Occipital lobe (tissue), 3 donors: ENCODE measurements at places on chromosomes 3 and 15. TPM values are rescaled to one million over a fixed set of nuclear protein-coding genes. Genes with fewer than 3 reads are reported as not detected.

Gene CPN2
- total RNA-seq, result not detected

Gene CMTM8
- 0.31 TPM for total RNA-seq

Gene KBTBD12
- 3.4 TPM for total RNA-seq

Gene RFTN1
- 6.4 TPM for total RNA-seq

Gene CSNK1G1
- total RNA-seq, result 68.3 TPM

Gene RPL15
- 2,822 TPM for total RNA-seq

Gene STRIT1
- total RNA-seq, result not detected

Gene MAP2K1
- total RNA-seq, result 26.4 TPM
